Vagina (tissue), 2 donors: ENCODE measurements at places on chromosomes 12 and 14.

DNA sequence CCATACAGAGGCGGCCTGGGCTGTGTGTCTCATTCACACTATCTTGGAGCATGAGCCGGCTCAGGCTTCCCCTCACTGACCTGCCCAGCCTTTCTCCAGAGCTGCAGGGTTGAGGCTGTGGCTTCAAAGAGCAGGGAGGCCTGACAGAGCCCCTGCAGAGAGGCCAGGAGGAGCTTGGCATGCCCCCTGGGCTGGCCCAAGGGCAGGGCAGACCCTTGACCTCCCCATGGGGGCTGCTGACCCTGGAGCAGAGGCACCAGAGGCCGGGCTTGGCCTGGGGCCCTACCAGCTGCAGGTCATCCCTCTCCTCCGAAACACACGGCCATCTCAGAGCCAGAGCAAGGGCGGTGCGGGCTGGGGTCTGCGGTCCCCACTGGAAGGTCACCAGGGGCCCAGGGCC is 46.6 kb upstream of the FZD10 start:
- no peak for DNase-seq

DNA sequence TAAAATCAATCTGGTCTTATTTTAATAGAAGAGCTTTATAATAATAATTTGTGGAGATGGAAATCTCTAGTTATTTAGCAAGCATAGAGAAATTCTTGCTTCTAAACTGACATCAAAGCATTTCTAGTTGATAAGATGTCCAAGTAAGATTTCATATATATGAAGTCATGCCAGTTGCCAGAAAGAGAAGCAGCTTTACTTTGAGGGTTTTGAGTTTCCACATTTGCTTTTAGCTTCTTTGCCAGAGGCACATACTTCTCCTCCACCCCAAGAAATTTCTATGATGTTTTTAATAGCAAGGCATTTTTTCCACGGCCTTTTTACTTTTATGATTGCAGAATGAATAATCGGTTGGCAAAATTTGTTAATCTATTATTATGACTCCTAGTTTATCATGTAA is 24.2 kb upstream of the YAF2 start:
- DNase-seq = no peak

GRCh38 chr12:29737644-29738043 is 46.1 kb downstream of the TMTC1 start:
- no peak for DNase-seq

DNA sequence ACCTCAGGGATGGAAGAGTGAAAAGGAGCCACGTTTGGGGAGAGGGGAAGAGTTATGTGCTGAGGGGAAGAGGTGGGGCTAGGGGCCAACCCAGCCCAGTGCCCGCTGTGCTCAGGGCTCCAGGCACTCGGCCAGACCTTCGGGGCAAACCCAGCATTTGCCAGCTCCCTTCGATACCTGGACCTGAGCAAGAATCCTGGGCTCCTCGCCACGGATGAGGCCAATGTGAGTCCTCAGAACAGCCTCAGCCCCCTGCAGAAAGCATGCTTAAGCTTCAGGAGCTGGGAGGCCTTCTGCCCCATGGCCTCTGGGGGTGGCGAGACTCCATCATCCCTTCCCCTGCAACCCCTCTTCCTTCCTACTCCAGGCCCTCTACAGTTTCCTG is 5.0 kb downstream of the CARMIL3 start:
- DNase-seq = no peak

- DNase-seq = no peak
Observed at GRCh38 chr12:101654442-101654841, 43.0 kb upstream of the CHPT1 start.

DNA sequence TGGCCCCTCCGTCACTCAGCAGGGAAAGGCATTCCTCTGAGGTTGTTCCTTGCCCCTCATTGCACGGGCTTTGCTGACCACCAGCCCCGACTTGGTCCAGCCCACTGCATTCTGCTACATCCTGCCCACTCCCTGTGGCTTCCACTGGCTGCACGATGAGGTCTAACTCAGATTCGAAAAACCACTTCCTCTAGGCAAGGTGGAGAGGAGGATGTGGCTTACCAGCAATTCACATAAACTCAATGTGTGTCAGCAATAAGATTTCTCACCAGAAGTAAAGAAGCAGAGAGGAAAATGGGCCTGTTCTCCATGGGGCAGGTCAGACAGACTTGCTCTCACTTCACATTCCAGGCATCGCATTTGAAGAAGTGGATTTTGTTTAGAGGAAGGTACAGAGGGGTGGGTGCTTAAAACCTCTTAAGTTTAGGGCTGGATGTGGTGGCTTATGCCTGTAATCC is 14.7 kb downstream of the GPR68 start:
- DNase-seq = no peak

DNA sequence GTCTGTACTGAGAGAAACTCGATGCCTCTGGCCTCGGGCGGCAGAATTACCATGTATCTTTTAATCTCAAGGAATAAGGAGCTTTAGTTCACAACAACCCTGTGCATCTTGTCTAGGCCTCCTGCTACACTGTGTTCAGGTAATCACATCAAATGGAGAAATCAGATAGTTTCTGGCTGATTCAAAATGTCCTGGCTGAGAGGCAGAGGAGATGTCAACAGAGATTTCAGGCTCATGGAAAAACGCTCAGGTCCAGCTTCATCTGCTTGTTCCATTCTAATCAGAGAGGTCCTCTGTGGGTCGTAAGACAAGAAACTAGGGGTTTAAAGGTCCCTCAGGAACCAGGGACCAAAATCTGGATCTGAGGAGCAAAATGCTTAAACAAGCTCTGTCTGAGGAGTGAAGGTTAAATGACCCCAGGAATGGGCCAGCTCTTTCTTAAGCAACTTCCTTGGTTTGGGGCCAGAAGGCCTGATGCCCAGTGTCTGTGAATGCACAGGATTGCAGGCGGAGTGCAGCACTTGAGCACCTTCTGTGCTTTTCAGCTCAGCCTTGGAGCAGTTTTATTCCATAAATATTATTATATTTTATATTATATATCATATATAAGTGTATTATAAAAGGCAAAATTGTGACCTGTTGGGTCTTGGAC is 170.2 kb upstream of the PRICKLE1 start:
- no peak for DNase-seq

GRCh38 chr12:4197922-4198763 is 75.4 kb upstream of the CCND2 start:
- DNase-seq = no peak

DNA sequence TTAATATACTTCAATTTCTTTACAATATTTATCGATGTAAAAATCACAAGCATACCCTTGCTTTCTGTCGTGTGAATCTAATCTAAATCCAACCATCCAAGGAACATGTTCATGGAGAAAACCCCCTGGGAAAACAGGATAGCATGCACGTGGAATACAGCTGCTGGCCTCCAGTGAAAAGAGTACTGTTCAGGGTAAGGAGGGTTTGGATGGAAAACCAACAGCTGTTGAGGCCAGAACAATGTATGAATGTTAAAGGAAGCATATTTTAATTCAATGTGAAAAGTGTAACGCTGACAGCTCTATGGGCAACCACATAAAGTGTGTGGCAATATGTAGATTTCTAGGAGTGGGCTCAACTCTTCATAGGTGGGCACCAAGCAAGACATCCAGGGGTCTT is 344.0 kb downstream of the TMEM132D start:
- DNase-seq = no peak

DNA sequence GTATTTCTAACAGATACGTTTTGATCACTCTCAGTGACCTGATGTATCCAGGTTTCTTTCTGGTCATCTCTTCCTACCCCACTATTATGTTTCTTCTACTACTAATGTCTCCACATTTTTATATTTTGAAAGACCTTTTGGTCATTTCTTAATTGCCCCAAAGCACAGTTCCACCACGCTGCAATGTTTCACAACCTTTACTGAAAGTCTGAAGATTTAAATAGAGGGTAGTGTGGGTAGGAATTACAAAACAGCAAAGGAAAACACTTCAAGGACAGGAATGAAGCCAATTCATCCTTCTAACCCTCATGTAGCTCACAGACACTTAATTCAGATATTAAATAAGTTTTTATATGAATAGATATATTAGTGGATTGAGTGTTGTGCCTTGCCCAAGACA is 36.1 kb upstream of the SLC16A7 start:
- no peak for DNase-seq

DNA sequence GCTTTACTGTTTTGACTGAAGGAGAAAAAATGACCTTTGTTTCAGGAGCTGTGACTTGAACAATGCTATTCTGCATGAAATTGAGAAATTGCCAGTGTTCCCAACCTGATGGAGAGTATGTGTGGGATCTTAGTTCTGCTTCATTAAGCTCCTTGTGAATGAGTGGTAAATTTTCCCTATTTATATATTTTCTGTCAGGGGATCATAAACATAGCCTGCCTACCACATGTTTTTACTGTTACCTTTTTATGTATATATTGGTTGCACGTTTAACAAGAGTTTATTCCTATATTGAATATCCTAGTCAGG is 271.7 kb downstream of the PDZRN4 start:
- DNase-seq = no peak

DNA sequence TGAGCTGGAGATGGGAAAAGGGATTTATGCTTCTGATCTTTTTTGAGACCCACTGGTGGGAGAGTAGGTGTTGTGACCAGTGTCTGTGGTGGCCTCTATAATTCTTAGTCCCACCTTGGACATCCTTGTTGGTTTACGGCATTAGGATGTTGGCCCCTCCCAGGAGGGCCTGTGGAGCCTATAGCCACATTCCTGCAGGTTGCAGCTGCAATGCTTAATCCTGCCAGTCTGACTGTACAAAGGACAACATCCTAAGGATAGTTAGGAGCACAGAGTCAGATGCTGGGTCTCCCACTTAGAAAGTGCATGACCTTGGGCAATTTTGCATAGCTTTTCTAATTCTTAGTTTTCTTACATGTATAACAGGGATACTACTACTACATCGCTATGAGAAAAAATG is 150.9 kb upstream of the SLC38A2 start:
- no peak for DNase-seq

DNA sequence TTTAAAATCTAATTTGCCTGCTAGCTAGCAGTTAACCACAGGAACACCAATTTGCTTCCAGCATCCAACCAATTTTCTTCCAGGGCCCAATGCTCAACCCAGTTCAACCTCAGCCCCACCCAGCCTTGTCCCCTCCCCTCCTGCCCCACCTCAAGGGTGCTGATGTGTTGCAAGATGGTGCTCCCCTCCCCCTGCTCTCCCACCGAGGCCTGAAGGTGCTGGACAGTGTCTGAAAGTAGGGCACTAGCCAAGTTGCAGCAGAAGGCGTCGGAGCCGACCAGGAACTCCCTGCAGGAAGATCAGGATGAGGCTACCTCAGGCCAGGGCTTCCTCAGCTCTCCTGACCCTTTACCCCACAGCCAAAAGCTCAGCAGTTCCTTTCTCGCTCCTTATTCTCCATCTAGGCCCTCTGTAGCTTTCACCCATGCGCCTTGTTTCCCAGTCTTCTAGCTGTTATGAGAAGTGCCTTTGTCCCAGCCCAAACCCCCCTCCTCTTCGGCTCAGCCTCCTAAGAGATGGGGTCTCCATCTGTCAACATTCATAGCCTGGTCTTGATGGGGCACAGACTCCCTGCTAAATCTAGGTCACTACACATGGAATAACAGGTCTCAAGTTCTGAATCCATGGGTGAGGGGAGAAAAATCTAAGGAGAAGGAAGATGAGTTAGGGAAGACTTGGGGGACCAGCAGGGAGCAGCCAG is 3.6 kb downstream of the STAT6 start:
- DNase-seq = no peak

DNA sequence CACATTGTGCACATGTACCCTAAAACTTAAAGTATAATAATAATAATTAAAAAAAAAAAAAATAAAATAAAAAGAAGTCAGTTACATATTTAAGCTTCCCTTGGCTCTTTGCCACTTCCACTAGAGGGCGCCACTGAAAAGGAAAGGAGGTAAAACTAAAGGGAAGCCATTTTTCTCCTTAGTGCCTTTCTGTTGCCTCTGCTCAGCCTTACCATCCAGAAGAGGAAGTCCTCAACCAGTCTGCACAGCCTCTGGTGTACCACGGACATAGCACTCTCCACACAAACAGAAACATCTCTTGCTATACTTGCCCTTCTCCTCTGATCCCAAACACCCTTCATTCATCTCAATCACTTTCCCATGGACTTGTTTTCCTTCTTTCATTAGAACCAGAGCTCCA is 169.0 kb upstream of the EEA1 start:
- no peak for DNase-seq

DNA sequence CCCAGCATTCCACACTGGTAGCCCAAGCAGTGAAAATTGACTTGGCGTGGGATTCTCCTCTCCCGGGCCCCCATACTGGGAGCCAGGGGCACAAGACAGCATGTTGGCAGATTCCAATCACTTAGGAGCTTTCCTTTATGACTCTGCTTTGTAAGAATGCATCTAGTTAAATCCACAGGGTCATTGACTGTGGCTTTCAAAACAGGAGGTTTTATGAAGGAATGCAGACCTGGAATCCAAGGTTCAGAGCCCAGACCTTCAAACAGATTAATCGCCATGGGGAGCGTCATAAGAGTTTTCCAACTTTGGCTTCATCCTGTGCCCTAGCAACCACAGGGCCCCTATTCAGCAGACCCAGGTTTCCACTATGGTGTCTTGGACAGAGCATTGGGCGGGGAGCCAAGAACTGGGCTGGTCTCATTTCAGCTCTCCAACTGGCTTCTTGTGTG is 76.4 kb upstream of the RMST start:
- DNase-seq = no peak

DNA sequence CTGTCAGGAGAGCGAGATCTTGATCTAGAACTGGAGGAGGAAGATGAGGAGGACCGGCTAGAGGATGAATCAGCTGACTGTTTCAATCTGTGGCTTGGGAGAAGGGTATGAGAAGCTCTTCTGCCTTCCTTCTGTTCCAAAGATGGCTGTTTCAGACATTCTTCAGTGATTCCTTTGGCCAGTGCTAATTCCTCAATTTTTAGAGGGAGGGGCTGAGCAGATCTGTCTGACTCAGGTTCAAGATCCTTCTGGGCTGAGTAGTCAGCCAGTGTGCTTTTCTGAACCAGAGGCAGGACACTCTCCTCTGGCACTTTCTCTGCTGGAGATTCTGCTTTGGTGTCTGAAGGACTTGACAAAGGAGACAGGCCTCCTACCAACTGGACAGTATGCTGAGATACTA is 15.2 kb downstream of the ACIN1 start:
- no peak for DNase-seq

- no peak for DNase-seq
Observed at GRCh38 chr12:88951177-88951576, 370.9 kb upstream of the KITLG start.

GRCh38 chr14:54052696-54053385 is 96.2 kb upstream of the BMP4 start:
- DNase-seq = no peak

DNA sequence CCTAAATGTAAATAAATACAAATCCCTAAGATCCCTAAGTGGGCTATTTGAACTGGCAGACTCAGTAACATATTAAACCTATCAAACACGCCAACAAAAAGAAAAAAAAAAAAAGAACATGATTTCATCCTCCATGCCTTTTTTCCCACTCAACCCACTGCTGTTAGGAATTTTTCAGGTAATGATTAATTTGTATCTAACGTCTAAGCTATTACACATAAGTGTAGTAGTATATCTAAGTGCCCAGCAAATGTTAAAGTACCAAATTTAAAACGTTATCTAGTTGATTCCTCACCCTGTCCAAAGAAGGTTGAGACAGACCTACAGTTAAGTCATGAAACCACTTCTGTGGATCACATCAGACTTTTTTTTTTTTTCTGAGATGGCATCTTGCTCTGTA is 16.4 kb upstream of the ARID4A start:
- no peak for DNase-seq

GRCh38 chr14:99231850-99232713 is 39.9 kb downstream of the BCL11B start:
- no peak for DNase-seq
